ENCODE measurements at places on chromosomes 7 and 10. TPM values are rescaled to one million over a fixed set of nuclear protein-coding genes. Genes with fewer than 3 reads are reported as not detected.
A peak's percentile ranks its signal among the peaks of the same experiment; 100 is the strongest.

GRCh38 chr7:67758551-67758950, 761.9 kb downstream of the TYW1 start:
- DNase-seq: no peak

DNA sequence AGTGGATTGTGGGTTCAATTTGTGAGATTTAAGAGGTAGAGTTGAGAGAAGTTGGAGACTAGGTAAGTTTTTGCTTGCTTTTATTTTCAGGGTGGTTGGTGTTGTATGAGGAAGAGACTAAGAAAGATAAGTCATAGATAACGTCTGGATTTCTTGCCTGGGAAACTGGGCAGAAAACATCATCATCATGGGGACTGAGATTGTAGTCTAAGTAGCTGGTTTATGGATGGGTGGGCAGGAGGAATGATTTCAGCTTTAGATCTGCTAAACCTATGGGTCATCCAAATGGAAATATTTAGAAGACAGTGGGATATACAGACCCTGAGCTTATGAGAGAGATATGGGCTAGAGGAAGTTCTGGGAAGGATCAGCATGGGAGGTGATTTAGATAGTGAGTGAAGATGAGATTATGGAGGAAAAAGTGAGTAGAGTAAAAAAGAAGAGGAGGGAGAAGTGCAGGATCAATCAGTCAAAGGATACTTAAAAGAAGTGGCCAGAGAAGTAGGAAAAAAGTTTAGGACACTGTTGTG, 169.8 kb downstream of the WNT2 start:
- DNase-seq: no peak

- DNase-seq: no peak
Observed at GRCh38 chr7:82164813-82165212, 278.8 kb downstream of the CACNA2D1 start.

- no peak for DNase-seq
Observed at GRCh38 chr10:1661416-1661815, 75.9 kb downstream of the ADARB2 start.

SUN3 gene
- not detected for total RNA-seq

ACADSB gene
- total RNA-seq: 65.3 TPM

GRCh38 chr10:20372748-20373147, 524.4 kb downstream of the NEBL start:
- no peak for DNase-seq

ACSM6 gene
- total RNA-seq: 0.30 TPM

- peak; percentile 68 for DNase-seq
Observed at GRCh38 chr7:157978766-157979165, 608.9 kb downstream of the PTPRN2 start.

DNA sequence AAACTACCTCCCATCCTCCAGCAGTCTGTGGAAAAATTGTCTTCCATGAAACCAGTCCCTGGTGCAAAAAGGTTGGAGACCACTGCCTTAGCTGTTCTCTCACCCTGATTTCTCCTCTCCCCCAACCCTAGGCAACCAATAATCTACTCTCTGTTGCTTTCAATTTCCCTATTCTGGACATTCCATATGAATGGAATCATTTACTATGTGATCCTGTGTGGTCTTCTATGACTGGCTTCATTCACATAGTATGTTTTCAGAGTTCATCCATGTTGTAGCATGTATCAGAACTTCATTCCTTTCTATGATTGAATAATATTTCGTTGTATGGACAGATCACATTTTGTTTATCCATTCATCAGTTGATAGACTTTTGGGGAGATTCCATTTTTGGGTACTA, 38.3 kb upstream of the DLG5 start:
- DNase-seq: no peak

TUBGCP2 gene
- 39.4 TPM for total RNA-seq

- DNase-seq: no peak
Observed at GRCh38 chr10:60314069-60314940, 75.4 kb downstream of the ANK3 start.

- DNase-seq: no peak
Observed at GRCh38 chr10:59865101-59865500, 41.3 kb downstream of the CCDC6 start.

SLC26A5 gene
- not detected for total RNA-seq

DNA sequence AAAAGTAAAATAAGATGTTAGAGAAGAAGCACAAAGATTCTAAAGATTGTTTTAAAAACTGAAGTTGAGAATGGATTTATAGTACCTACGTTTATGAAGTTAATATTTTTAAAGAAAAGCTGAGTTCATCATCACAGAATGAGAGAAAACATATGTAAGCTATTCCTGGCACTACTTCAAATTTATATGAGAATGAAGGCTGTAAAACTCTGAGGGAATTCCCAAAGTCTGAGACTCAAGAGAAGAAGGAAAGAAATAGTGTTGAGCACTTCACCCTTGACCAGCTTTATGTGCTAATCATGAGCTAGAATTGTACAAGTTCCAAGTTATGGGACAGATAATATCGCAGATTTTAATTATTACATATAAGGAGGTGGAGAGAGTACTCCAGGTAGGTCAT, 323.7 kb upstream of the GNAI1 start:
- no peak for DNase-seq

SPDYE11 gene
- total RNA-seq: not detected

RELN gene
- total RNA-seq: 0.57 TPM

- no peak for DNase-seq
Observed at GRCh38 chr10:133079836-133080682, 7.7 kb upstream of the ADGRA1 start.

DNA sequence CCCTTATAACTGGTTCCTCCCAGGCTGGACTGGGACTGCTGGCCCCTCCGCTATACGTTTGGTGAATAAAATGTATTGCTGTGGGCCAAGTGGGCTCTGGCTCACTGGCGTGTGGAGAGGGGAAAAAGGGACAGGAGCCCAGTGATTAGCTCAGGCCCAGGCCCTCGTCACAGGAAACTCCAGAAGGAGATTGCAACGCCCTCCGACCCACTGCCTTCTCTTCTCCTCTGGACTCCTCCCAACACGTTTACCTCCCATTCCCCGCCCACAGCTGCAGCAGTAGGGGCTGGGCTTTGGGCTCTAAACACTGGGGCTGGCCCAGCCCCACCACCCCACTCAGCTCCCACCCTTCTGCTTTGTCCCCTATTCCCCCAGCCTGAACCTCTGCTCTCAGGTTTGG, 173.9 kb downstream of the NEURL1 start:
- no peak for DNase-seq

- DNase-seq: no peak
Observed at GRCh38 chr10:97406064-97406463, 4.9 kb upstream of the RRP12 start.

- DNase-seq: no peak
Observed at GRCh38 chr10:55750458-55750857, 610.6 kb downstream of the ZWINT start.

AQP1 gene
- total RNA-seq: 155 TPM

DNA sequence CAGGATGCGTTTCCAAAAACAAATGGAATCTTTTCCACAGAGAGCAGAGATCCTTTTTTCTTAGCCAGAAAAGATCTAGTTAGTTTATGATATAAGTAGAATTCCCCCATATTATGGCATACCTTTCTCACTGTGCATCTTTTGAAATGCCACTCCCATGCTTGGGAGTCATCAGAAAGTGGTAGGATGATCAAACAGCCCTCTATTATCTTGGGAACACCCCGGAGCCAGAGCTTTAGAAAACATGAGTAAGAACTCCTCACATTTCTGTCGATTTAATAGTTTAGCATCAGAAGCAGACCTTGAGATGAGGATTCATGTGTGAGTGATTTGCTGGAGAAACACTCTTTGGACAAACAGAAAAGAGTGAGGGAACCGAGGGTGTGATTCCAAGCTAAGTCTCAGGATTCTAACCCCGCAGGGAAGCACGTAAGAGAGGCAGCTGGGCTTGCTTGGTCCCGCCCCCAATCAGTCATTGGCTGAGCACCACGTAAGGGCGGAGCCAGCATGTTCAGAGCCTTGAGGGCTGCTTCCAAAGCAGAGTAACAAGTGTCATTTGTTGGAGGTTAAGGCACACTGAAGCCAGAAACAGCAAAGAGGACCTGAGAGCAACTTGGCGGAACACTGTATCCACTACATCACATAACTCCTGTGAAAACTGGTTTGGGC, 43.7 kb upstream of the NXPH1 start:
- no peak for DNase-seq

GRCh38 chr7:67637023-67637358, 640.4 kb downstream of the TYW1 start:
- DNase-seq: no peak

ARHGAP22 gene
- total RNA-seq: 4.4 TPM

DNA sequence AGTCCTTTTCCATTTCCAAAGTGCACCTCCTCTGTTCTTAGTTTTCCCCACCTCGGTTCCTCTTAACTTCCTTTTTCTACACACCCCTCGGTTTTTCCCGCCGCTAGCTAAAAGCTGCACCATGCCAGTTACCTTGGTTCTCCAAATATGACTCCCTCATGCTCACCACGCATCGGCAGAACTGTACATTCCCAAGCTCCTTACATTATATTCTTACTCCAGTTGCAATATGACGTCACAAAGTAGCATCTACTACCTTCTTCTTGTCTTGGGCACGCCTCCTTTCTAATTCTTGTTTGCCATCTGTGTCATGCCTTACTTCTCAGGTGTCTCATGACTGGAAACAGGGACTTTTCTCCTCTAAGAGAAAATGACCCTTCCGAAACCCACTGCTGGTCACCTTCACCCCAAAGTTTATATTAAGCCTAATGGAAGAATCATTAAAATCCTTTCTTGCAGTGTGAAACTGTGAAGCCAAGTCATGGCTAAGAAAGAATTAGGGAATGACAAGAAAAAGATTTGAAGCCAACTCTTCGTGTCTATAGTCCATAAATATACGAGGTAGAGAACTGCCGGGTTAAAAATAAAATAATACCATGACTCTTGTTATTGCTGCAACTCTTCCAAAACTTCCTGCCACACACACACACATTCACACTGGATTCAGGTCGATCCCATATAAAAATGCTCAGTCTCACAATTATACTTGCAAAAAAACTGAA, 1.7 kb downstream of the ESYT2 start:
- no peak for DNase-seq

CALY gene
- not detected for total RNA-seq

DNA sequence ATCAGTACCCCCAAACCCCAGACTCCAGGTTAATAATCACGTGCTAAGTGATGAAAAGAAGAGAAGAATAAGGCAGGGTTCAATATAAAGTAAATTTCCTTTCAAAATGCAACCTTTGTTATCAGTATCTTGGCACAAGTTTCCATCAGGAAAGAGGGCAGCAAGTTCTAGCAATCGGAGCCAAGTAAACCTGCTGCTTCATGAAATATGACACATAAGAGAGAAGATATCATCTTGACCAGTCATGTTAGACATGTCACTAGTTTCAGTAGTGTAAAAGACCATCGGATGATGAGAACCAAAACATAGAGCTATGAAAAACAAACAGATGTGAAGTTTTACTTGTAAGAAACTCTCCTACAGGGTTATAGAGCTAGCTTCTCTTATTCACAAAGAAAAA, 44.0 kb downstream of the AASS start:
- no peak for DNase-seq

- no peak for DNase-seq
Observed at GRCh38 chr10:106216085-106216484, 948.4 kb downstream of the SORCS1 start.

DNA sequence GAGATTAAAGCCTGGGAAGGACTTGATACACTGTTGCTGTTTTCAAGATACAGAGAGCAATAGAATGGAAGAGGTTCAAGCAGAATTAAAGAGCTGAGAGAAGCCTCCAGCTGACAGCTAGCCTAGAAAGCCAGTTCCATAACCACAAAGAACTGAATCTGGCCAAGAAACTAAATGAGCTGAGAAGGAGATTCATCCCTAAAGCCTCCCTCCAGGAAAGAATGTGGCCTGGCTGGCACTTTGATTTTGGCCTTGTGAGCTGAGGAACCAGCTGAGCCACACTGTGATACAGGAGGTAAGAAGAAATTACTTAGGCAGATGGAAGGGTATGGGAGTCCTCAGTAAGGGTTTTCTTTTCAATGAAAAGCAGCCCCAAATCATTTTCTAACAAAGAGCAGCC, 324.1 kb downstream of the PHF14 start:
- no peak for DNase-seq

- DNase-seq: no peak
Observed at GRCh38 chr10:86556933-86557649, 35.5 kb upstream of the WAPL start.

- DNase-seq: peak; percentile 69
Observed at GRCh38 chr10:101568054-101568745, 19.9 kb downstream of the POLL start.

DNA sequence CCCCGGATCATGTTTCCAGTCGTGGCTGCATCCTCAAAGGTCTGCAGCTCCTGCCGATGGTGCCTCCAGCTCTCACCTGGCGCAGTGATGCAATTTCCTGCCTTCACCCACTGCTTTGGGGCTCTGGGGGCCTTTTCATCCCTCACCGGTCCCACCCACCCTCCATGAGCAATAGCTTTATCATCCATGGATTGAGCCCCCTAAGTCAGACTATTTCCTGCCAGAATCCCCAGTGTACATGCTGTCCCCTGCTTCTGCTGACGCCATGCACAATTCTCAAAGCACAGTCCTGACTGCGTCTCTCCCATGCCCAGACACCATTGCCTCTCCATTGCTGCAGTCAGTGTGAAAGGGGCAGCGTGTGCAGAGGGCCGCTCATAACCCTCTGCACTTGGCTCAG, 49.7 kb downstream of the FAM241B start:
- peak; percentile 41 for DNase-seq

DNA sequence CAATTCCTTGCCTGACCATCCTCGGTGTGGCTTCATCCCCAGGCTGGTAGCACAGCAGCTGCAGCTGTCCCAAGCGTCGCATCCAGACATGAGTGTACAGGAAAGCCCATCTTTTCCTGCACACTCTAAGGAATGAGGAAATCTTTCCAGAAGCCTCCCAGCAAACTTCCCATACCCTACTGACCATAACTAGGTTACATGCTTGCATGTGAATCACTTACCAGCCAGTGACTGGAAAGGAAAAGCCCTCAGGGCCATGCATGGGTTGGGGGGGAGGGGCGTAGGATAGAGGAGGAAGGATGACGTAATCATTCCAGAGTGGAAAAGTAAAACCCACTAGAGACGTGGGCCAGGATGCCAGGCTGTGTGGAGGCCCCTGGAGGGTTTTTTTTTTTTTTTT, 18.9 kb upstream of the ZNF212 start:
- DNase-seq: no peak

GRCh38 chr7:7617550-7617949, 23.0 kb upstream of the UMAD1 start:
- DNase-seq: no peak
